ENCODE measurements at places on chromosomes 5 and 9. TPM values are rescaled to one million over a fixed set of nuclear protein-coding genes. Genes with fewer than 3 reads are reported as not detected.

Gene UNC13B
- not detected for total RNA-seq

Gene DBH
- total RNA-seq: not detected

Gene KCNMB1
- total RNA-seq: not detected

Gene PARP8
- total RNA-seq: 31.5 TPM

Gene ADCY2
- not detected for total RNA-seq

Gene NEUROG1
- total RNA-seq: not detected

Gene MXD3
- 12.6 TPM for total RNA-seq

Gene HMCN2
- total RNA-seq: not detected

Gene RRAGA
- total RNA-seq: 32.0 TPM

Gene ZCCHC9
- total RNA-seq: 48.0 TPM

DNA sequence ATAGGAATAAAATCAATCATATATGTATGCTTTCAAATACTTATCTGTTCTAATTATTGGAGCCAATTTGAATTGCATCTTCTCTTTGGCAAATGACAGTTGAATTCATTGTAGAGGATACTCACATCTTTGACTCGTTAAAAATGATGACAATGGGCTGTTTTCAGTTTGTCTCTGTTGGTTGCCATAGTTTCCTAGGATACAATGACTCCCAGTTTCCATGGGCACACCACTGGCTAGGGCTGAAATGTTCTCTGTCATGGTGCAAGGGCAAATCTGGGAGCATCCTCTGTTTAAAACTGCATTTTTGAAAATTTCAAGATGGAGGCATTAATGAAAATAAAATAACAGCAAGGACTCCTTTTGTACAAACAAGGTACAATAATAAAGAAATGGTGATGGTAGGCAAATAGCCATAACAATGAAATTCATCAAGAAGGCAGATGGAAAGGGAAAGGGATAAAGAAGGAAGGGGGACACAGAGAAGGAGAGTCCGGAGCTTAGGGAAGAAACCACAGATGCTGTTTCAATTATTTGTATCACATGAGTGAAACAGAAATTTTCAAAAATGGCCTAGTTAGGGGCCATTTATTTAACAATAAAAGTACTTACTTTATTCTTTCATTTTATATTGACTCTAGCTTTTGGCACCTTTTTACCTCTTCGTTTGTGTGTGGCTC, 378.8 kb upstream of the SEMA6A start:
- DNase-seq: no peak
- no peaks in the 10 kb centered on the region for H3K36me3 ChIP-seq
- H3K4me1 ChIP-seq: peaks cover under 1% of the 10 kb centered on the region
- no peak overlapping the region for H3K27ac ChIP-seq
- no peaks in the 10 kb centered on the region for H3K27me3 ChIP-seq
- H3K4me3 ChIP-seq: no peak overlapping the region

- no peak overlapping the region for H3K4me3 ChIP-seq
- H3K4me1 ChIP-seq: no peaks in the 10 kb centered on the region
- H3K36me3 ChIP-seq: no peaks in the 10 kb centered on the region
These were observed 191.0 kb downstream of the TARS1 start for GRCh38 chr5:33631786-33632185.

- H3K27me3 ChIP-seq: no peaks in the 10 kb centered on the region
- H3K4me1 ChIP-seq: no peaks in the 10 kb centered on the region
- H3K4me3 ChIP-seq: no peak overlapping the region
- H3K36me3 ChIP-seq: no peaks in the 10 kb centered on the region
- DNase-seq: no peak
These were observed 86.7 kb downstream of the STK32A start for GRCh38 chr5:147321569-147321968.

DNA sequence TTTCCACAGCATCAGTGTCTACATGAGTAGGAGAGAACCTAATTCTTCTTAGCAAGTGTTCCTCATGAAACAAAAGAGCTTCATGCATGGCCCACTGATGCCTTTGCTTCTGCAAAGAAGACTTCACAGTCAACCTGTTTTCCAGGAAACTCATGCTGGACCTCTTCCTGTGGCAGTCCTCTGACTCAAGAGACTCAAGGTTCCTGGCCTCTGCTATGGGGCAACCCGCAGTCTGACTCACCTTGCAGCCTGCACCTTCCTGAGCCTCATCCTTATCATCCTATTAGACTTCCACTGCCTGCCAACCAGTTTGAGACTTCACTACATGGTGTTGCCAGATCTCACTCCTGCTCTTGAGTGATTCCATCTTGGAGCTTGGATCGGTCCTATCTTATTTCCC, 17.6 kb upstream of the AGGF1 start:
- H3K27me3 ChIP-seq: no peaks in the 10 kb centered on the region
- H3K4me3 ChIP-seq: no peak overlapping the region
- no peaks in the 10 kb centered on the region for H3K36me3 ChIP-seq
- no peaks in the 10 kb centered on the region for H3K4me1 ChIP-seq

DNA sequence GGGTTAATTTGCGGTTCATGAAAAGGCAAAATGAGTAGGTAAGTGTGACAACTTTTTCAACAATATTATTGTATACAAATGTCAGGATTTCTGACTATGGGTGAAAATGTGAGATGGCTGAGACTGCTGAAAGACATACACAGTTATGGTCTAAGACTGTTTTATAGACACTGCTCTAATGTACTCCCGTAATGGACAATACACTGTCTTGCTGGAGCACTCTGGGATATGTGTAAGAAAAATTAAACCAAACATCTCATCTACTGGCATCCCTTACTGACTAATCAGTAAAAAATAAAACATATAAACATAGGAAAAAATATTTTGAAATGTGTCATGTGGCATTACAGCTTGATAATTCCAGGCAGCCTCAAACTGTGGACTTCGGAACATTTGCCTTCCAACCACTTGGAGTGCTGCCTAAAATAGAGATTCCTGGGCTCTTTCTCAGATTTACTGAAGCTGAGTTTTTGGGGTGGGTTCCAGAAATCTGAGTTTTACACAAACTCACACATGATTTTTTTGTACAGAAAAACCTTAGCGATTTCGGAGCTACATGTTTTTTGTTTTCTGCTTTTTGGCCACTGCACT, 233.9 kb upstream of the TBCA start:
- H3K4me1 ChIP-seq: 0 out of 2 replicates have a peak, but pooled peaks cover 3% of the 10 kb centered on the region
- H3K4me3 ChIP-seq: no peak overlapping the region
- DNase-seq: no peak
- H3K27ac ChIP-seq: no peak overlapping the region
- no peaks in the 10 kb centered on the region for H3K27me3 ChIP-seq
- H3K36me3 ChIP-seq: no peaks in the 10 kb centered on the region

DNA sequence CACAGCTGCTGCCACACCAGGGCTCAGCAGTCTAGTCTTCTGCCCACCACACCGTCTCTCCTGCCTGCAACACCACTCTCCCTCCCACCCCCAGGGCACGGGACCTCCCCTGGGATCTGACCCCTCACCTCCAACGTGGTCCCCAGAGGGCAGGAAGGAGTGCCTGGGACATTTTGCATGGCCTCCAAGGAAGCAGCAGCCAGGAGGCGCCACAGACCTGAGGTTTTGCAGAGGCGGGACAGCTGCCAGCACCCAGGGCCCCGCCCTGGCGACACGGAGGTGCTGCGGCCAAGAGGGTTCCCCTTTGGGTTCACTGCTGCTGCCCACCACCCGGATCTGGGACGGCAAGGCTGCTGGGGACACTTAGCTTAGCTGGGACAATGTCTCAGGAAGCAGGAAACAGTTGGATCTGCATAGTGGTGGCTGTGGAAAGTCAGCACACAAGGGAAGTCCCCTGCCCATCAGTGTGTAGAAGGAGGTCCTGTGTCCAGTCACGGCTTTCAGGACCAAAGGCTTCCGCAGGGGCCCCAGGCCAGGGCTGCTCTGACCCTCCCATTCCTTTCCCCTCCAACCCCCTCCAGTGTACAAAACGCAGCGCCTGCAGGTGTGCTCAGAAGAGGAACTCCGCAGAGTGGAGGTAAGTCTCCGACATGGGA, 13.8 kb downstream of the PROP1 start:
- no peaks in the 10 kb centered on the region for H3K27me3 ChIP-seq
- H3K36me3 ChIP-seq: no peaks in the 10 kb centered on the region
- DNase-seq: peak; percentile 68
- no peak overlapping the region for H3K4me3 ChIP-seq
- no peak overlapping the region for H3K27ac ChIP-seq

GRCh38 chr5:10377081-10377480, 23.6 kb downstream of the MARCHF6 start:
- no peaks in the 10 kb centered on the region for H3K27me3 ChIP-seq
- no peaks in the 10 kb centered on the region for H3K4me1 ChIP-seq
- peaks cover 10% of the 10 kb centered on the region for H3K36me3 ChIP-seq
- H3K4me3 ChIP-seq: no peak overlapping the region

DNA sequence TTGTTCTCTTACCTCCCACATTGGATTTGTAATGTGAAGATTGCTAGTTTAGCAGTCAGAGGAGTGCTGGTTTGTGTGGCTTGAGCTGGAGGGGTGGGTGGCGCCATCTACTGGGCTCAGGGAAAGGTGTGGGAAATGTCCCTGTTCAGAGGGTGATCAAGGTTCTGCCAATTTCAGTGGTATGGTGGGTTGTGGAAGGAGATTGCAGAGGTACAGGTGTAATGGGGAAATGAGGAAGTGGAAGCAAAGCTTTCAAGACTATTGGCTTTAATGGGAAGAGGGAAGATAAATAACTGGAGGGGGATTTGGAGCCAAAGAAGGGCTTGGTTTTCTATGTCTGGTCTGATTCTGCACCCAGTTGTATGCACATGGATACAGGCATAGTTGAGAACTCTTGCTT, 76.4 kb downstream of the OSMR start:
- no peak overlapping the region for H3K27ac ChIP-seq
- DNase-seq: peak; percentile 78
- no peaks in the 10 kb centered on the region for H3K4me1 ChIP-seq
- no peaks in the 10 kb centered on the region for H3K27me3 ChIP-seq
- no peaks in the 10 kb centered on the region for H3K36me3 ChIP-seq

DNA sequence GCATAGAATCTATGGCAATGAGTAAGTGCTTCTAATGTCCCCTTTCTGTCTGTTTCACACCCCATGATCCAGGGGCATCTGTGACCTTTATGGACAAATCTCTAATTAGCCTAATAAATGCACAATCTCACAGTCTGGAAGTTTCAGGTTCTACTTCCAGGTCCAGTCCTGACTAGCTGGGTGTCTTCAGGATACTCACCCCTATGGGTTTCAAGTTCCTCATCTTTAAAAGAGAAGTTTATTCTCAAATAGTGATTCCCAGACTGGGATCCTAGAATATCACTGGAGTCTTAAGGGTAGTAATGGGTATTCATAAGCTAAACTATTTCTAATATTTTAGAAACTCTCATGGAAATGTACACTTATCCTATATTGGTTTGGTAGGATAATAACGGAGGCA, 77.2 kb upstream of the ABCA1 start:
- H3K27me3 ChIP-seq: no peaks in the 10 kb centered on the region
- no peak overlapping the region for H3K4me3 ChIP-seq
- no peaks in the 10 kb centered on the region for H3K36me3 ChIP-seq
- H3K27ac ChIP-seq: no peak overlapping the region
- DNase-seq: no peak
- no peaks in the 10 kb centered on the region for H3K4me1 ChIP-seq

GRCh38 chr5:123700624-123701287, 188.8 kb downstream of the CSNK1G3 start:
- H3K36me3 ChIP-seq: no peaks in the 10 kb centered on the region
- H3K27ac ChIP-seq: no peak overlapping the region
- DNase-seq: no peak
- no peaks in the 10 kb centered on the region for H3K27me3 ChIP-seq
- no peaks in the 10 kb centered on the region for H3K4me1 ChIP-seq

DNA sequence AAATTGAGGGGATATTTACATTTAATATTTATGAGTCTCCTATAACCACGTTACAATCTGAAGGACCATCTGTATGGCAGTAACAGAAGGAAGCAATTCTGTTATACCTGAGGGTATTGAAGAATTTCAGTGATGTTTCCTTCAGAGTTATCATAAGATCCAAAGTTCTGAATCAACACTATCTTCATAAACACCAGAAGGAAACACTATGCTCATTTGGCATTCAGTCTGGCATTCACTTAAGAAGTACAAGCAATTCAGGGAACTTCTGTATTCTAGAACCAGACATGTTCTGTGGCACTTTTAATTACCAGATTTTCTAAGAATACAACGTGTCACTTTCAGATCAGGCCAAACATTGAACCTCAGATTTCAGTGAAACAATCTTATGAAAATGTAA, 9.6 kb downstream of the DAB2 start:
- no peak overlapping the region for H3K27ac ChIP-seq
- no peak overlapping the region for H3K4me3 ChIP-seq
- no peak for DNase-seq
- no peaks in the 10 kb centered on the region for H3K4me1 ChIP-seq
- no peaks in the 10 kb centered on the region for H3K27me3 ChIP-seq
- no peaks in the 10 kb centered on the region for H3K36me3 ChIP-seq

- DNase-seq: no peak
- no peak overlapping the region for H3K27ac ChIP-seq
- no peak overlapping the region for H3K4me3 ChIP-seq
- no peaks in the 10 kb centered on the region for H3K27me3 ChIP-seq
These were observed 125.3 kb upstream of the SAP30L start for GRCh38 chr5:154320224-154321089.

DNA sequence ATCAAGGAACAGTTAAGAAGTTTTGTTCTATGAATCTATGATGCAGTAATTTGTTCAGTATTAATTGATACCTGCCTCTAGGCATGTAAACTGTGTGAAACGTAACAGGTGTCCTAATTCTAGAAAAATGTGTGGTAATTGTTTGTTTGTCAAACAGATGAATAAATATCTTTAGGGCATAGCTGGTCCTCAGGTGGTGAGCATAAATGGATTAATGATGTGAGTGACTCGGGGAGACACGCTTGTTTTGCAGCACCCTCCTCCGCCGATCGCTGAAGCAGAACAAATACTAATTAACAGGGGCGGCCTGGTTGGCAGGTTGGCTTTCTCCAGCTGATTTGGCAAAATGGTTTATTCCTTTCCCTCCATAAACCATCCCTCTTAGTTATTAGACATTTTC, 88.8 kb downstream of the TLE4 start:
- no peak overlapping the region for H3K27ac ChIP-seq
- DNase-seq: no peak
- peaks cover 16% of the 10 kb centered on the region for H3K36me3 ChIP-seq
- no peaks in the 10 kb centered on the region for H3K27me3 ChIP-seq

GRCh38 chr5:173472164-173472563, 143.9 kb upstream of the STC2 start:
- H3K27ac ChIP-seq: no peak overlapping the region
- no peaks in the 10 kb centered on the region for H3K27me3 ChIP-seq
- no peak for DNase-seq
- H3K36me3 ChIP-seq: no peaks in the 10 kb centered on the region
- H3K4me1 ChIP-seq: no peaks in the 10 kb centered on the region

- no peaks in the 10 kb centered on the region for H3K4me1 ChIP-seq
- no peaks in the 10 kb centered on the region for H3K36me3 ChIP-seq
- H3K27ac ChIP-seq: no peak overlapping the region
- no peaks in the 10 kb centered on the region for H3K27me3 ChIP-seq
These were observed 77.7 kb downstream of the DNAH5 start for GRCh38 chr5:13866792-13867191.

GRCh38 chr9:34576597-34577399, 12.7 kb downstream of the CNTFR start:
- no peaks in the 10 kb centered on the region for H3K27me3 ChIP-seq
- no peaks in the 10 kb centered on the region for H3K4me1 ChIP-seq
- no peaks in the 10 kb centered on the region for H3K36me3 ChIP-seq
- no peak overlapping the region for H3K27ac ChIP-seq
- DNase-seq: no peak
- H3K4me3 ChIP-seq: no peak overlapping the region

GRCh38 chr5:150219142-150219541, 29.3 kb downstream of the SLC6A7 start:
- no peaks in the 10 kb centered on the region for H3K4me1 ChIP-seq
- no peaks in the 10 kb centered on the region for H3K27me3 ChIP-seq
- DNase-seq: no peak

- no peak for DNase-seq
- peaks cover 13% of the 10 kb centered on the region for H3K4me1 ChIP-seq
- no peaks in the 10 kb centered on the region for H3K27me3 ChIP-seq
These were observed 3.7 kb downstream of the HABP4 start for GRCh38 chr9:96453625-96454024.
